ENCODE measurements at places on chromosomes 4 and X. TPM values are rescaled to one million over a fixed set of nuclear protein-coding genes. Genes with fewer than 3 reads are reported as not detected.

Gene HTN1
- not detected for polyA plus RNA-seq

Gene DSPP
- 0.01 TPM for polyA plus RNA-seq

Gene TREX2
- polyA plus RNA-seq, result 0.30 TPM

Gene MECP2
- 19.4 TPM for polyA plus RNA-seq

Gene ADRA2C
- polyA plus RNA-seq, result 0.90 TPM

DNA sequence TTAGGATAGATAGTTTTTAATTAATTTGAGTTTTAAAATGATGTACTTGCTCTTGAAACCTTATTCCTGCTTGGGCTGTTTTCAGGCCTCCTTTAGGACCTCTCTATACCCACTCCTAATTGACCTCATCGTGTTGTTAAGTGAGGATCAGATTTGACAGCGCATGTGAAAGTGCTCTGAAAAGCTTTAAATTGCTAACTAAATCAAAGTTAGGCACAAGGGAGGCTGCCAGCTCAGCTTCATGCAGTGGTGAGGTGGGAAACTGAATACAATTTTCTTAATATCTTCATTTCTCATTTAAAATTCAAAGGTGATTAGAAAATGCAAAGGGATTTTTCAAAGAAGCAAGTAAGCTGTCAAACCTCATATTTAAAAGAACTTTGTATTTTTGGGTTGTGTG is 20.0 kb downstream of the FHDC1 start:
- H3K4me3 ChIP-seq, result no peak overlapping the region
- no peak for DNase-seq
- peaks cover 57% of the 10 kb centered on the region for H3K4me1 ChIP-seq
- peaks cover 13% of the 10 kb centered on the region for H3K36me3 ChIP-seq
- peak overlapping the region; percentile 98 for H3K27ac ChIP-seq
- H3K27me3 ChIP-seq, result no peaks in the 10 kb centered on the region

DNA sequence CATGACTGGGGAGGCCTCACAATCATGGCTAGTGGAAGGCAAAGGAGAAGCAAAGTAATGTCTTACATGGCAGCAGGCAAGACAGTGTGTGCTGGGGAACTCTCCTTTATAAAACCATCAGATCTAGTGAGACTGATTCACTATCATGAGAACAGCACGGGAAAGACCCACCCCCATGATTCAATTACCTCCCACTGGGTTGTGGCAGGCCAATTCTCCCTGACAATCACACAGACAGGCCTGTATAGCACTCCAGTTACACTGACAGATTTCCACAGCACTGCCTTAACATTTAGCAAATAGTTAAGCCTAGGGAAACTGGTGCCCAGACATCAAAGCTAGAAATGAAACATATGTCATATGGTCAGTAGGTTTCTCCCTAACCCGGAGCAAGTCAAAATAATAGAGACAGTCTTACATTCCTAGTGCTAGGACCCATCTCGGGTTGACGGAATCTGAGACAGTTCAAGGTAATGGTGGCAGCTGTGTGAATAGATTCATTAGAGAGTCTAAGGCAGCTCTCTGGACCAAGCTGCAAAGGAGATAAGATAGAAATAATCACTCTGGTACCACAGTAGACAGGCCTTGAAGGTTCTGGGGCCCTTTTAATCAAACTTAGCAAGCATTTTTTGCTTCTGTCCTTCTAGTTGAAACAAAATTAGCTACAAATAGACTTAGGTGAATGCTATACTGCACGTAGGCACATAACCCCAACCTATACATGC is 9.4 kb upstream of the HERC5 start:
- H3K27ac ChIP-seq, result no peak overlapping the region
- H3K4me1 ChIP-seq, result no peaks in the 10 kb centered on the region
- no peak for DNase-seq

GRCh38 chrX:76147106-76147505 is 25.8 kb upstream of the PBDC1 start:
- peak; percentile 4 for DNase-seq
- peak overlapping the region; percentile 72 for H3K27ac ChIP-seq
- H3K27me3 ChIP-seq, result no peaks in the 10 kb centered on the region

DNA sequence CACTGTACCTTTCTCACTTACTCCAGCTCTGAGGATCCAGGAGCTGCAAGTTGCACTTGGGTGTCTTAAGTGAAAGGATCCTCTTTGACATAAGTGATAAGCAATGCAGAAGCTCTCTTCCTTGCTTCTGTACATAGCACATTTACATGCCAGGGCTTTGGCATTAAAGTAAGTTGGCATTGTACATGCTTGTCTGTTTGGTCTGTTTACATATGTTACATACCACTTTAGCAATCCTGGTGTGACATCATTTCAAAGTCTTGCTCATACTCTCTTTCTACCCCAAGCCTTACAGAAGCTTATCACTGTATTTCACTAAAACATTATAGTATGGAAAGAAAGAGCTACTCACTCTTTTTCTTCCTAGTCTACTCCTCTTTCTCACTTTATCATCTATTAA is 2548.3 kb downstream of the ARAP2 start:
- no peaks in the 10 kb centered on the region for H3K27me3 ChIP-seq
- no peak overlapping the region for H3K27ac ChIP-seq
- no peak overlapping the region for H3K4me3 ChIP-seq
- no peak for DNase-seq

GRCh38 chr4:103591841-103592240 is 127.9 kb downstream of the TACR3 start:
- no peak for DNase-seq
- H3K27me3 ChIP-seq, result no peaks in the 10 kb centered on the region
- H3K36me3 ChIP-seq, result no peaks in the 10 kb centered on the region
- no peak overlapping the region for H3K4me3 ChIP-seq
- H3K4me1 ChIP-seq, result no peaks in the 10 kb centered on the region

DNA sequence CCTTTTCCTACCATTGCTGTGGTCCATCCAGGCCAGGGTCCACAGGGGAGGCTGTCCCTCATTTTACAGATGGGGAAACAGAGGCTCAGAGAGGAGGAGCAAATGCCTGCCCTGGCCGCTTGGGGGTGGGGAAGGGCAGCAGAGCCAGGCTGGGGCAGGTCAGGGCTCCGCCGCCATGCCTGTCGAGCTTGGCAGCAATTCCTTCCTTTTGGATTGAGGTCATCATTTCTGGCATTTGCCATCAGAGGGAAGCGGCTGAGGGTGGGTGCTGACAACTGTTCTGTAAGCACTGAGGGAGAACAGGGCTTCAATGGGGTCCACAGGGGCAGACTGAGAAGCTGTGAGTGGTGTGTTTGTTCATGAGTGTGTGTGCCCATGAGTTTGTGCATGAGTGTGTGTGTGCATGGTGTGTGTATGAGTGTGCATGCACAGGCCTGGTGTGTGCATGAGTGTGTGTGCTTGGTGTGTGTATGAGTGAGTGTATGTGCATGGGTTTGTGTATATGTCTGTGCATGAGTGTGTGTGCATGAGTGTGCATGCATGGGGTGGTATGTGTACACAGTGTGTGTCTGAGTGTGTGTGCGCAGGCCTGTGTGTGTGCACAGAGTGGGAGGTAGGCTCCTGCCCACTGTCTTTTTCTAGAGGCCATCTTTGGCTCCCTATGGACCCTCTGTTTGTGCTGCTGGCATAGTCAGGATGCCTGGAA is 115.2 kb downstream of the SORCS2 start:
- no peaks in the 10 kb centered on the region for H3K4me1 ChIP-seq
- DNase-seq, result no peak

DNA sequence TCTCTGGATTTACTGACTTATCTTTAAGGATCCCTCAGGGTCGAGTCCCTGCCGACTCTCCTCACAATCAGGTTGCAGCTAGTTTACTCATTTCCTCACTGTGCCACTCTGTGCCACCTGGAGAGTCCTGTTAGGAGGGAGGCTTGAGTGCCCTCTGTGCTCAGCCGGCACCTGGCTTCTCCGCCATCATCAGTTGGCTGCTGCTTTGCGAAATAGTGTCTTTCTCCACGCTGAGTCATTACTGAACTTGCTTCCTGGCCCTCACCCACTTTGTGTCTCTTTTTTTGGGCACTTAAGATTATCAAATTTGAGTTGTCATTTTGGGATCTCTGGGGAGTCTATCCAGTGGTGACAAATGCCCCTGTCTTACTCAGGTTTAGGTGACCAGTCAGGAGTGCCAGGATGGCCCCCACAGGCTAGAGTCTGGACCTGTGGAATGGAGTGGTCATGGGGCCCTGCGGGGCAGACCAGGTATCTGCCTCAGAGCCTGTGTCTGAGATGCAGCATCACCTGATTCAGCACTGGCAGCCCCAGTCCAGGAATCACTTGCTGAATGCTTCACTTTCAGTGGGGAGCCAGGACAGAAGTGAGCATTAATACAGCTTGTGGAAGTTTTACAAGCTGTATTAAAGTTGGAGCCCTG is 37.7 kb downstream of the JADE1 start:
- no peaks in the 10 kb centered on the region for H3K4me1 ChIP-seq
- DNase-seq, result no peak
- no peak overlapping the region for H3K27ac ChIP-seq
- peaks cover 91% of the 10 kb centered on the region for H3K36me3 ChIP-seq

DNA sequence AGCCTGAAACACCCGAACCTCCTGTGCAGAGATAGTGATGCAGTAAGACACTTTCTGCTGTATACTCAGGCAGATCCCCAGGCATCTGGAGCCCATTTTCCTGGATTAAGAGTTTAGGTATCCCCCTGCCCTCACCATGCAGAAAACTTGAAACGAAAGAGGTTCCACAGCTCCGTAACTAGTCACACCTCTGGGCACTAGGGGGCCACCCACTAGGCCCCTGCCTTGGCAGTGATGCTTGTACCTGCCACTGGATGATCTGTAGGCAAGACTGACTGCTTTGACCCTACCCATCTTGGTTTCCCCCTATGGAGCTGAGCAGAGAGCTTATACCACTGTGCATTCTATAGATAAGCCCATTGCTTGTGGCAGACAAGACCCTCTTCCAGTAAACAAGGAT is 940.6 kb downstream of the PCDH19 start:
- H3K4me1 ChIP-seq, result no peaks in the 10 kb centered on the region
- no peak overlapping the region for H3K4me3 ChIP-seq
- no peaks in the 10 kb centered on the region for H3K36me3 ChIP-seq
- no peak for DNase-seq

- H3K36me3 ChIP-seq, result no peaks in the 10 kb centered on the region
- no peak for DNase-seq
- peak overlapping the region; percentile 96 for H3K27ac ChIP-seq
- H3K4me1 ChIP-seq, result peaks cover 18% of the 10 kb centered on the region
Measured at GRCh38 chr4:173167758-173168395, 734 bp upstream of the GALNT7 start.

DNA sequence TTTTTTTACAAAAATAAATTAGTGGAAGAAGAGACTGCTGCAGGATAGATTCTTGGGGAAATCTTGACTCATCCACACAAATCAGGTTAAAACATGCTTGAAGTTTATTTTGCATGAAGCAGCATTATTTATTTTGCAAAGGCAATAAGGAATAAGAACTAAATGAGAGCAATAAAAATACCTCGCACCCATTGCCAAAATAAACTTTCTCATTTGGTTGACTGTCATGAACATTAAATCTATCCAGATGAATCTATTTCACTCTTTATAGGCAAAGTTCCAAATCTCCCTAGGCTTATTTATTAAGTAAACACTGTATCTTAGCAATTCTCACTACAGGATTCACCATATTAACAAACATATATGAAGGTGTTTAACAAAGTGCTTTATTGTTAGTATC is 58.9 kb downstream of the HOPX start:
- H3K36me3 ChIP-seq, result no peaks in the 10 kb centered on the region
- no peaks in the 10 kb centered on the region for H3K4me1 ChIP-seq
- no peak for DNase-seq
- H3K27ac ChIP-seq, result no peak overlapping the region
- H3K27me3 ChIP-seq, result no peaks in the 10 kb centered on the region
- H3K4me3 ChIP-seq, result no peak overlapping the region

GRCh38 chr4:189974056-189974455 is 33.4 kb downstream of the FRG1 start:
- H3K27ac ChIP-seq, result no peak overlapping the region
- no peak overlapping the region for H3K4me3 ChIP-seq
- H3K36me3 ChIP-seq, result no peaks in the 10 kb centered on the region
- H3K4me1 ChIP-seq, result no peaks in the 10 kb centered on the region
- no peaks in the 10 kb centered on the region for H3K27me3 ChIP-seq
- DNase-seq, result no peak

DNA sequence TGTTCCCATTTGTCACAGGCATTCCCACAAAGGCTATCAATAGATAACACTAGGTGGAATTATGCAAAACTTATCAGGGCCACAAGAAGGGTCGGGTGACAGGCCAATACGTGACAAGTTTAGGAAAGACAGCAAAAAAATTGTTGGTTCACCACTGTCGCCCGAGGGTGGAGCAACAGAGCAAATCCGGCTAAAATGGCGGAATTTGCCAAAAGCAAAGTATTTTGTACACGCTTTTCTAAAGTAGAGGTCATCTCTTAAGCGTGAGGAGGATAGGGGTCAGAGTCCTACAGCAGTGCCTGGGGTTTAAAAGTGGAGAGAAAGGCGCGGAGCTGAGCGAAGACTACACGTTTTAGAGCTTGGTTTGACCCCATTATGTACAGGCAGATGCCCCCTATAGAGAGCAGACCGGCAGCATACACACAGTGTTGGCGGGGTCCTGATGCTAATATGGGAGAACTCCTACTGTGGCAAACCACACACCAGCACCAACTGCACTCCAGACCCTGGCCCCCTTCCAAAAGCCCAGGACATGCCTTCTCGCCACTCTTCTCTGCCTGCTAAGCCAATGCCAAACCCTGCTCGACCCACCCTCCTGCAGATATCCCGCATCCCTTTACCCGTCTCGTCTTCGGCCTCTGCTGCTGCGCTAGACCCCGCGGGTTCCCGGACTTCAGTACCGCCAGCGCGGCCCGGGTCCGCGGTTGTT is 733 bp downstream of the CCNA2 start:
- H3K36me3 ChIP-seq, result peaks cover 8% of the 10 kb centered on the region
- DNase-seq, result peak; percentile 38
- H3K4me1 ChIP-seq, result no peaks in the 10 kb centered on the region
- H3K27me3 ChIP-seq, result no peaks in the 10 kb centered on the region
- H3K27ac ChIP-seq, result peak overlapping the region; percentile 20

DNA sequence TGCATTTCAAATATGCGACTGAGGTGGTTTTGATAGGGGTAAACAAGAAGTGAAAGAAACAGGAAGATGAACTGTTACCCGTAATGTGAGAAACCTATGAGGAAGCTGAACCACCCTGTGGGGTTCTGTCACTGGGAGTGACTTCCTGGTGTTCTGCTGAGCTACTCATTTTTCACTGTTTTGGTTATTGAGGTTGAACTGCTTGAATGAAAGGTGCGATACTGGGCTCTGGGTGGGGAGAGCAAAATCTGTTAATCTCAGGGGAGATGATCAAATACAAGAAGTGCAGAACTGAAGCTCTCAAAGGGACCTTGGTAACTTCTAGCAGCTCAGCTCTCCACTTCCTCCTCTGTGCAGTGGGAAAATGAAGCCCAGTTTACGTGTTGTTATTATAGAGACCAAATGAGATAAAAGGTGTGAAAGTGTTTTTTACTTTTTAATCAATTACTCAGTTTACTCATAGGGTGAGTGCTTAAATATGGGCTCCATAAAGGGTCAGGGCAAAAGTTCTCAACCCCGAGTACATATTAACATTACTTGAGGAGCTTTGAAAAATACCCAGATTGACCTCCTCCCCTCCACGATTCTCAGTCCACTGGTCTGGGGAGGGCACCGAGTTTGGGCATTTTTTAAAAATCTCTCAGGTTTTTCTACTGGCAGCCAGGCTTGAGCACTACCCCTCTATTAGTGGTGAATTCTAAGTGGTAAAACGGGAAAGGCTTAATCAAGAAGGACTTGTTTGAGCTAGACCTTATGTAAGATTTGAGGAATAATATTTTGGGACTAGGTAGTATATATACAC is 66.7 kb downstream of the COQ2 start:
- H3K27me3 ChIP-seq, result no peaks in the 10 kb centered on the region
- no peaks in the 10 kb centered on the region for H3K4me1 ChIP-seq
- no peak for DNase-seq
- H3K27ac ChIP-seq, result no peak overlapping the region

- no peak overlapping the region for H3K4me3 ChIP-seq
- no peaks in the 10 kb centered on the region for H3K36me3 ChIP-seq
- no peak for DNase-seq
- no peak overlapping the region for H3K27ac ChIP-seq
- H3K27me3 ChIP-seq, result no peaks in the 10 kb centered on the region
- H3K4me1 ChIP-seq, result no peaks in the 10 kb centered on the region
Measured at GRCh38 chrX:63258144-63258543, 93.0 kb downstream of the SPIN4 start.
